ENCODE measurements at places on chromosomes 6 and 20. TPM values are rescaled to one million over a fixed set of nuclear protein-coding genes. Genes with fewer than 3 reads are reported as not detected.

ADGRF5 gene
- total RNA-seq: 16.1 TPM

IDH3B gene
- total RNA-seq: 141 TPM

PRRC2A gene
- total RNA-seq: 247 TPM

TPD52L1 gene
- total RNA-seq: 105 TPM

PLCB1 gene
- 26.3 TPM for total RNA-seq

NKAPL gene
- 3.9 TPM for total RNA-seq

AAR2 gene
- total RNA-seq: 44.6 TPM

VSX1 gene
- not detected for total RNA-seq

DNA sequence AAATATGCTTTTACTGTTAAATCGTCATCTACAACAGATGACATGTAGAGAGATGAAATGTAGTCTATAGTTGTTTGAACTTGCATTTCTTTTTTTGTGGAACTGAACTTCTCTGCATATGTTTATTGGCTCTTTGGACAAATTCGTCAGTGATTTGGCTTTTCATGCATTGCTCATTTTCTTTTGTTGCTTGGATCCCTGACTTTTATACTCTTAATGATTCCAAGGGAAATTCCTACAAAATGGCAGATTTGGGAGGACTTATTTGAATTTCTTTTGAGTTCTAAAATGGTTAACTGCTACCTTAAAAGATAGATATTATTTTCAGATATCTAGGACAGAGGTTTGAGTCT, 65.4 kb downstream of the UTRN start:
- no peak for DNase-seq

DNA sequence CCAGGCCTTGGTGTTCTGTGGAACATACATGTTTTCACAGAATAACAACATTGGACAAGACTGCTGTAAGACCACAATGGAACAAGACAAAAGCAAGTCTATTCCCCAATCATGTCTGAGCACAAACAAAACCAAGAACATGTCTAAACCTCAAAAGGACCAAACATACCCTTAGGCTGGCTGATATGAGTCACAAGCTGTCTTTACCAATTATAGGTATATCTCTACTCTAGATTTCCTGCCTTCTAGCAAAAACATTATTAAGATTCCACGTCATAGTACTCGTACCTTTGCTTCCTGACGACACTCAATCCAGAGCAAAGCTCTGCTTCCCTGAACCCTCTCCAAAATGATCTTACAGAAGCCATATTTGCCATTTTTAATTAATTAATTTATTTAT, 15.4 kb upstream of the L3MBTL1 start:
- DNase-seq: no peak

GRCh38 chr6:142474531-142475289, 172.9 kb downstream of the ADGRG6 start:
- DNase-seq: peak; percentile 6

- no peak for DNase-seq
Measured at GRCh38 chr20:45378191-45378590, at the start of gene TP53TG5. Gene TP53TG5, minus strand, starts transcription at chr20:45378325. Its CDS starts 89 bp downstream, at chr20:45378236.

DNA sequence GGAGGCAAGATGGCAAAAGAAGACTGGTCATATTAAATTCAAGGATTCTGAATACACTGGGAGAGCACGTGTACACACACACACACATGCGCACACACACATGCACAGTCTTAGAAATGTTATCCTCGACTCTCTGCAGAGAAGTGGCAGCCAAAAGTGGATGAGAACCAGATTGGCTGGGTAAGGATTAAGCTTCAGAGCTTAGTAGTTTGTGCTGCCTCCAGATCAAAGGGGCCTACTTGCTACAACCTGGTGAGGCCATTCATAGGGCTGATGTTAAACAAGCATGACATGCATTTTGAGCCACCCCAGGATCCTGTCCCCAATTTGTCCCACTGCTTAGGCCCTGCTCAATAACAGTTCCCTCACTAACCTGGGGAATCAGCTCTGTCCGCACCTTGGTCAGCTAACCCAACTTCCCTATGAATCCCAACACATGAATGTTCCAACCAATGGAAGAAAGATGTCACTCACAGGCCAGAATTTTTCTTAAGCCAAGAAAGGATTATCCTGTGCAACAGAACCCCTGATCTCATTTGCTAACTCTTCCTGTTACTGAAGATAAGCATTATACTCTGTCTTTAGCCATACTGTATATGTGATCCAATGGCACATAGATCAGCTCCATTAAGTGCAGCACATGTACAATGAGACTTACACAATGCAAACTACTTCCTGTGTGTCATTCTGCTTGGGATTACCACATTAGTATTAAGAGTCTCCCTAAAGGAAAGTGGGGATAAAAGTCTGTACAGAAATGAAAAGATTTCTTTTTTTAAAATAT, 31.0 kb downstream of the TOMM6 start:
- DNase-seq: no peak

- DNase-seq: no peak
Measured at GRCh38 chr6:79780881-79781280, 149.8 kb downstream of the SH3BGRL2 start.

DNA sequence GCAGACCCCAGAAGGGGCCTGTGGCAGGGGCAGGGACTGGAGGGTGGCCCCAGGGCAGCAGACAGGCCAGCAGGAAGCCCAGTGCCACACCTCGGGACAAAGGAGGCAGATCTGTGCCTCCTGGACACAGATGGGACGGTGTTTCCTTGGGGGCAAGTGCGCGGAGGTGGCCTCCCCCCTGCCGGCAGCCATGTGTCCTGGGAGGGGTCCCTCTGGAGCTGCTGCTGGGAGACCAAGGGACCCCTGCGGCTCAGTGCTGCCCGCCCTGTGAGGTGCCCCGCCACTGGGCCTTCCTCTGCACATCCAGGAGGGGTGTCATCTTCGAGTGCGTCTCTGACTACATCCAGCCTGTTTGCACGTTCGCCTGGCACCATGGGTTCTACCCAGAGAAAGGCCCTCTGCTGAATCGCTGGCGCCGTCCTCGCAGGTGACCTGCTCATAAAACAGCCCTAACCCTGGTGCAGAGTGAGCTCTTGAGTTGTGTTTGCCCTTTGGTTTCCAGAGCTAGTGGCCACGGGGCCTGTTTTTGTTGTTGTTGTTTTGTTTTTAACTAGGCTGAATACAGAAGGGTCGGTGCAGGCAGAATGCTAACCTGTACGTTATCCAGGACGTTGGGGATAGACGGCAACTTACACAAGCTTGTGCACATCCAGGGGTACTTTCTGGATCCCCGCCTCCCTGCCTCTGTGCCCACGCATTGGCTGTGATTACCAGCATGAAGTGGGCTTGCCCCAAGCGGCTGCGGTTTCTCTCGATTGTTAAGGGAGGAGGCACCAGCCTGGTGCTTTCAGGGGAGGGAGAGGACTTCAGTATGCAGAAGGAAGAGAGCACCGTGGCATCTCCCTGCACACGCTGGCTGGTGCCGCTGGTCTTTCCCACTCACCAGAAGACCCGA, 1.3 kb upstream of the KCNQ2 start:
- no peak for DNase-seq

All from prostate gland (tissue), 2 donors.